ENCODE measurements at places on chromosomes 7 and 10.

- no peak for DNase-seq
These were observed 24.2 kb downstream of the NCOA4 start for GRCh38 chr10:46006219-46006618.

- no peak for DNase-seq
These were observed 1.2 kb downstream of the SLC18A3 start for GRCh38 chr10:49611166-49611815.

DNA sequence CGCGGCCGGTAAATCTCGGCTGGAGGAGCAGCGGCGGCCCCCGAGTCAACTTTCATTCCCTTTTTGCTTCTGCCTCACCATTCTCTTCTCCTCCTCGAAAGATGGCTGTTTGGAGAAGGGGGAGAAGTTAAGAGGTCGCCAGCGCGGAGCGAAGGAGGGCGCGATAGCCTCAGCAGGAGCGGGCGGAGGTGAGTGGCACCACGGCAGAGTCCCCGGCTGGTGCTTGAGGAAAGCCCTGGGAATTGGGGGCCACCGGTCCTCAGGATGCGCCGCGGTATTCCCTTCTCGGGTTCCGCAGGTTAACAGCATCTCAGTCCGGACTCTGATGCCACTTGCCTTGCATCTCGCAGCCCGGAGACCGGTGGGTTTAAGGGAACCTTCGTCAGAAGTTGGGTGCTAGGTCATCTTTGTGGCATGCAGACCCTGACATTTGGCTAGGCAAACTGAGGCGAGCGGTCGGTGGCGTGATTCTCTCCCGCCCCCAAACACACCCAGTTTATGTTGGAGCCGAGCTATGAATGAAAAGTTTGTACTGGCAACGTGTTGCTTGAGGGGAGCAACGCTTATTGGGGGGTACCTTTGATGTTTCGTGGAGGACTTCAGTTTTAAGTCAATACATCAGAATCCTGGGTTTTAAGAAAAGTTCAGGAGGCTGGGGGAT, 59.5 kb upstream of the PRPS1L1 start:
- DNase-seq: no peak

DNA sequence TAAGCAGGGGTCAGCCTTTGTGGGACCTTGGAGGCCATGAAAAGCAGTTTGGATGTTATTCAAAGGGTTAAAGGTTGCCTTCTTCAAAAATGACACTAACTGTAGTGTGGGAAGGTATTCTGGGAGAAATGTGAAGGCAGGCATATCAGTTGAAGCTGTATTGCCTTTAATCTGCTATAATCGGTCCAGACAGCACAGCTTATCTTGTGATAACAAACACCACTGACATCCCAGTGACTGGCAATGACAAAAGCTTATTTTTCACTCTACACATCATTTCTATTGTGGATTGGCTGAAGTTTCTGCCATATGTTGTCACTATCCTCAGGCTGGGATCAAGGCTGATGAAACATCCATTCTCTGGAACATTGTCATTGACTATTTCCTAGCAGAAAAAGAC, 1149.2 kb downstream of the GRM8 start:
- DNase-seq: no peak

- DNase-seq: no peak
These were observed 86.7 kb downstream of the EPDR1 start for GRCh38 chr7:38007096-38007495.

GRCh38 chr10:86361156-86362128, 5.2 kb downstream of the GRID1 start:
- no peak for DNase-seq

GRCh38 chr7:140249036-140249806, 72.4 kb upstream of the KDM7A start:
- DNase-seq: no peak

DNA sequence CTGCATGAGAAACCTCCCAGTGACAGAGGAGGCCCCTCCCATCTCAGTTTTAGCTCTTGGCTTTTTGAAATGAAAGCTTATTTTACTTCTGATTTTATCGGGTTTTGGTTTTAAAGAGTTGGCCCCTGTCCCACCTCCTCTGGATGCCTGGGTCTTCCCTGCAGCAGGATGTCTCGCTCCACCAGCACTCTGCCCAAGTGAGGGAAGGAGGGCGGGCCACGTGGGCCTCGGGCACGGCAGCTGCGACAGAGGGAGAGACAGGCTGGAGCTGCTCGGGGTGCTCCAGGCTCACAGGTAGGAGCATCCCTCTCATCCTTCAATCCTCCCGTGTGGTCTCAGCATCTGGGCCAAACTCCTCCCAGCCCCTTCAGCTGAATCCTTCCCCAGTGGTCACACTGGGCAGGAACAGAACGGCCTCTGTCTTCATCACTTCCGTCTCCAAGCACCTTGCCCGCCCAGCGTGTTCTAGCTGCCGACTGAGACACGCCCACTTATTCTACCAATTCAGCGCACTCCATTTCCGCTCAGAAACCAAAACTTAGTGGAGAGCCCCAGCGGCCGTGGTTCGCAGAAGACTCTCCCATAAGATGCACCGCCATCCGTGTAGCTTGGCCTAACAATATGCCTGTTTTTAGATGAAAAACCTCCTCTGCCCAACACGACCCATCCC, 222.9 kb downstream of the GLRX3 start:
- DNase-seq: no peak

DNA sequence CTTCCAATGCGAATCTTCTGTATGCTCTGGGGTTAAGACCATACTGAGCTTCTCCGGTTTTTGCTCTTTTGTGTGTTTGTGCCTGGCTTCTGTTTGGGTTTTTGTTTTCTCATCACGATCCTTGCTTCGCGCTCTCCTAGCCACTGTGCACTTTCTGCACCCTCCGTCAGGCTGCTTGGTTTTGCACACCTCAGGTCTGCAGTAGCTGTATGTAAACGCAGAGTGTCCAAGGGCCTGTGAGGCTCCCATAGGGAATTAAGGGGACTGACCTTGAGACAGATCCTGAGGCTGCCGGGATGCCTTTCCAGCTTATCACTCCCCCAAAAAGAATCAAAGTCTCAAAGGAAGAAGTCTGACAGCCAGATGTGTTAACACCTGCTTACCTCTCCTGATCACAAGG, 95.2 kb downstream of the PROSER2 start:
- DNase-seq: no peak

- DNase-seq: no peak
These were observed 53.0 kb downstream of the ASNS start for GRCh38 chr7:97819161-97819560.

GRCh38 chr7:142431491-142431890, 173.6 kb upstream of the PRSS58 start:
- no peak for DNase-seq
